ENCODE measurements at places on chromosomes 5 and 9. TPM values are rescaled to one million over a fixed set of nuclear protein-coding genes. Genes with fewer than 3 reads are reported as not detected.

DNA sequence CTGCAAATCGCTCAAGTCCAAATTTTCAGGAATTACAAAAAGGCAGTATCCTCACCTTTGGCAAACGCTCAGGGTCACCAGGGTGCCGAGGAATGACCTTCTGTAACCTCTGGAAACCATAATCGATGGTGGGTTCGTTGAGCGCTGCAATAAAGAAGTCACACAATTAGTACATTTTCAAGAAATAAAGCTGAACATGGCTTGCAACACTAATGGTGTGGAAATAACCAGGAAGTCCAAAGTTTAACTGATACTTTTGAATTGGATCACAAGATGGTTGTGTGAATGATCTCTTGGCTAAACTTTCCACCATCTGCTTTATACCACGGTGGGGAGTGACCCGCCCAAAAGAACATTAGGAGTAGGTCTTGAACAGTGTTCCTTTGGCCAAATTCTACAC lies 368.7 kb downstream of the EBF1 start:
- no peak for DNase-seq
- no peak overlapping the region for H3K4me3 ChIP-seq
- no peak overlapping the region for H3K27ac ChIP-seq
- no peaks in the 10 kb centered on the region for H3K36me3 ChIP-seq

- no peaks in the 10 kb centered on the region for H3K4me1 ChIP-seq
- no peak overlapping the region for H3K4me3 ChIP-seq
- H3K27me3 ChIP-seq, result no peaks in the 10 kb centered on the region
- DNase-seq, result peak; percentile 55
- H3K36me3 ChIP-seq, result no peaks in the 10 kb centered on the region
These were observed 281.3 kb downstream of the ARRDC3 start for GRCh38 chr5:91101600-91102379.

DNA sequence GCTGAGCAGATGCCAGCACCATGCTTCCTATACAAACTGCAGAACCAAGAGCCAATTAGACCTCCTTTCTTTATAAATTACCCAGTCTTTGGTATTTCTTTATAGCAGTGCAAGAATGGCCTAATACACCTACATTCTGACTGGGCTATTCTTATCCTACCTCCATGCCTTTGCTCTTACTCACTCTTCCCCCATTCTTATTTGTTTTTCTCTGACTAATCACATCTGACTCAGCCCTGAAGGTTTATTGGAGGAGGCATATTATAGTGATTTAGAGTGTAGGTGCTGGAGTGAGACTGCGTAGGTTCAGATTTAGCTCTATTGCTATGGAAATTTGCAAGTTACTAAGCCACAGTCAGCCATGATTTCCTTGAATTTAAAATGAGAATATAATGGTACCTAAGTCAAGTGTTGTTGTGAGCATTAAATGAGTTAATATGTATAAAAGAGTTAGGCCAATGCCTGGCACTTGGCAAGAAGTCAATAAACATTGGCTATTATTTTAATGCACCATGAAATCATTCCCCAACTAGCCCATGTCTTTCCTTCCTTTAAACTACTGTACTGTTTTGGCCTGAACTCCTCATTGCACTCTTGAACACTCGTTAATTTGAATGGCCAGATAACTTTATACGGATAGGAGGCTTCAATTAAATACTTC lies 531.2 kb upstream of the ZNF608 start:
- DNase-seq, result no peak
- no peak overlapping the region for H3K27ac ChIP-seq
- no peaks in the 10 kb centered on the region for H3K4me1 ChIP-seq
- H3K27me3 ChIP-seq, result no peaks in the 10 kb centered on the region
- H3K4me3 ChIP-seq, result no peak overlapping the region

The ARL10 gene
- total RNA-seq, result 15.0 TPM

DNA sequence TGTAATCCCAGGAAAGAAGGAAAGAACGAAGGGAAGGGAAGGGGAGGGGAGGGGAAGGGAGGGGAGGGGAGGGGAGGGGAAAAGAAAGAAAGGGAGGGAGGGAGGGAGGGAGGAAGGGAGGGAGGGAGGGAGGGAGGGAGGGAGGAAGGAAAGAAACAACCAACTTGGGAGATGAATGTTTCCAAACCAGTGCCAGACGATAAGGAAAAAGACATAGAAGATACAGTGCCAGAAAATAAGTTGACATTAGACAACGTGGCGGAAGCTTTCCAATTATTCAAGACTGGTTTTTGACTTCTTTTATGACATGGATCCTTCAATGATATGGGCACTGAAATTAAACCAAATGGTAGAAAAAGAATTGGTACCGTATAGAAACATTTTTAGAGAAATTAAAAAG lies 181.2 kb upstream of the POU5F2 start:
- no peaks in the 10 kb centered on the region for H3K27me3 ChIP-seq
- no peak overlapping the region for H3K4me3 ChIP-seq
- peaks cover 2% of the 10 kb centered on the region for H3K4me1 ChIP-seq
- no peak for DNase-seq

- H3K27me3 ChIP-seq, result no peaks in the 10 kb centered on the region
- DNase-seq, result no peak
- no peaks in the 10 kb centered on the region for H3K4me1 ChIP-seq
- no peaks in the 10 kb centered on the region for H3K36me3 ChIP-seq
These were observed 161.6 kb downstream of the KCTD16 start for GRCh38 chr5:144332265-144332664.

GRCh38 chr9:93296889-93297480 lies 113.0 kb downstream of the WNK2 start:
- peaks cover 14% of the 10 kb centered on the region for H3K4me1 ChIP-seq
- H3K4me3 ChIP-seq, result no peak overlapping the region
- no peaks in the 10 kb centered on the region for H3K36me3 ChIP-seq
- H3K27ac ChIP-seq, result peak overlapping the region; percentile 66
- no peak for DNase-seq

DNA sequence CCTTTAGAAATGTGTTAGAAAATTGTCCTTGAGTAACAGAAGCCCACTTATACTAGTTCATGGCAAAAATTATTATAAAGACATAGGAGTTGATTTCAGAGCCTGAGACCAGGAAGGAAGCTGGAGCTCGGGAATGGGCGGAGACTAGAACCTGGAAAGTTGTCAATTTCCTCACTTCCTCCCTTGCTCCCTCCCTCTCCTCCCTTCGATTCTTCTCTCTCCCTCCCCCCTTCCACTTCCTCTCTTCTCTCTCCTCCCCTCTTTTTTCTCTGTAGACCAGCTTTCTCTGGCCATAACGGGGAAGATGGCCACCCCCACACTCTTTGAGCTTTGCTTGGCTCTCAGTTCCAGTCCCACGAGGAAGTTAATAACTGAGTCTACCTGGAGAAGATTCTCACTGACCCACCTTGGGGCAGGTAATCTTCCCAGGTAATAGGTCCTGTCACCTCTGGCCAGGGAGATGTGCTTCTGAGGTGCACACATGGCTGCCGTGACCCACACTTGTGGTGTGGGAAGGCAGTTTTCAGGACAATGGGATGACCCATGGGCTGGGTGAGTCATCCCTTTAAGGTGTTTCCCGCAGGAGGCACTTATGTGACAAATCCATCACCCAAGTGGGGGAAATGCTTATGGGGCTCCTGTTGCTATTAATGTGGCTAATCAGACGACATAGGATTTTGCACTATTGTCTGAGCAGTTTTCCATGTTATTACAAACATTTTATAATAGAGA lies 78.7 kb downstream of the HSPA4 start:
- H3K27me3 ChIP-seq, result peaks cover 3% of the 10 kb centered on the region
- no peak overlapping the region for H3K4me3 ChIP-seq
- H3K36me3 ChIP-seq, result no peaks in the 10 kb centered on the region

GRCh38 chr5:41983284-41983683 lies 58.2 kb downstream of the FBXO4 start:
- peaks cover 25% of the 10 kb centered on the region for H3K27me3 ChIP-seq
- no peak overlapping the region for H3K27ac ChIP-seq
- peaks cover 9% of the 10 kb centered on the region for H3K36me3 ChIP-seq

DNA sequence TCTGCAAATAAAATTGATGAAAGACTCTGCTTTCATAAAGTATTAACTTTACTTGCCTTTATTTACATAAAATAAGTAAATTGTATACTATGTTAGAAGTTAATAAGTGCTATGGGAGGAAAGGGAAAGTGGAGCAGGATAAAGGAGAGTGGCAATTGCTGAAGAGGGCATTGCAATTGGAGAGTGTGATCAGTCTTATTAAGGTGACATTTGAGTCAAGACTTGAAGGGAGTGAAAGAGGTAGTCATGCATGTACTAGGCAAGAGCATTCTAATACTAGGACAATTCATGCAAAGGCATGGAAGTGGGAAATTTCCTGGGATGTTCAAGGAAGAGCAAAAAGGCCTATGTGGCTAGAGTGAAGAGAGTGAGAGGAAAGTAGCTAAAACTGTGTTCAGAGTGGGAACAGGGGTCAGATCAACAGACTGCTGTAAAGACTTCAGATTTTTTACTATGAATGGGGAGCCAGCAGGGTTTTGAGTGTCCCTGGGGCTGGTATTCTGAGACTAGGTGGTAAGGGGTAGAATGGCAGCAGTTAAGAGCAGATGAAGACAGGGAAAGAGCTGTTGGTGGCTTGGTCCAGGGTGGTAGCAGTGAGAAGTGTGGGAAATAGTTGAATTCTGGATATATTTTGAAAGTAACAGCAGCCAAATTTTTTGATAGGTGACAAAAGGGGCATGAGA lies 182.3 kb upstream of the RIOK2 start:
- H3K4me3 ChIP-seq, result no peak overlapping the region
- no peaks in the 10 kb centered on the region for H3K27me3 ChIP-seq
- DNase-seq, result no peak

The PCDHGA11 gene
- 0.10 TPM for total RNA-seq

The GABRB2 gene
- total RNA-seq, result not detected

The GABRP gene
- not detected for total RNA-seq

- H3K4me3 ChIP-seq, result no peak overlapping the region
- DNase-seq, result no peak
- no peaks in the 10 kb centered on the region for H3K36me3 ChIP-seq
- no peaks in the 10 kb centered on the region for H3K27me3 ChIP-seq
- peak overlapping the region; percentile 20 for H3K27ac ChIP-seq
- peaks cover 5% of the 10 kb centered on the region for H3K4me1 ChIP-seq
These were observed 28.4 kb upstream of the DUSP1 start for GRCh38 chr5:172799416-172799815.

The FBXL7 gene
- total RNA-seq, result not detected

- DNase-seq, result no peak
- peaks cover 68% of the 10 kb centered on the region for H3K36me3 ChIP-seq
- peaks cover 50% of the 10 kb centered on the region for H3K4me1 ChIP-seq
- H3K27ac ChIP-seq, result peak overlapping the region; percentile 41
These were observed 21.6 kb downstream of the MATR3 start for GRCh38 chr5:139315056-139315615.

DNA sequence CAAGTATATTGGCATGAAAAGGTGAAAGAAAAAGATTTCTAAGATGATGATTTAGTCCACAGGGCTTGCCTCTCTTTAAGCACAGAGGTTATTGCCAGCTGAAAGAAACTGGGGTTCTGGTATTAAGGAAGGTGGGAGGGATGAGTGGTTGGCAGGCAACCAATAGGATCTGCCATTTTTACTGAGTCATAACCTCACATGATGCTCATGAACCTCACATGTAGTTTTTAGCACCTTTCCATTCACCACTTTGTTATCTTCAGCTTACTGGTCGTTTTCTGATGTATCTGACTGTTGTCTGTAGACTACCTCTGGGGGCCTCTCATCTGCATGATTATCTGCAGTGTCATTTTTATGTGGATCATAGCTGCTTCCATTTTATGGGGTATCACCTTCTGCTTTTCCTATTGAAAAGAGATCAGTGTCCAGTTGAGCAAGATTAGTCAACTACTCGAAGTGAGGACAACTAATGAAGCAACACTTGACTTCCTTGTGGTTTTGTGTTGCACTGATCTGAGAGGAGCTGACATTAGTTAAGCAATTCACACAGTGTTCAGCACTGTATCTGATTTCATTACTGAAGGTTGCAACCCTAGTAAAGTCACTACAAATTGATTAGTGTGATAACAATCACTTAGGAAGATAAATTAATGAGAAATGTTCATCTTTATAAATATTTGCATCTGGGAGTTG lies 186.3 kb downstream of the SGCD start:
- H3K4me3 ChIP-seq, result no peak overlapping the region
- DNase-seq, result no peak
- H3K36me3 ChIP-seq, result no peaks in the 10 kb centered on the region
- peaks cover 14% of the 10 kb centered on the region for H3K27me3 ChIP-seq

GRCh38 chr9:112815868-112816267 lies 65.3 kb downstream of the SNX30 start:
- H3K4me1 ChIP-seq, result peaks cover 6% of the 10 kb centered on the region
- no peak overlapping the region for H3K27ac ChIP-seq
- peaks cover 5% of the 10 kb centered on the region for H3K36me3 ChIP-seq

DNA sequence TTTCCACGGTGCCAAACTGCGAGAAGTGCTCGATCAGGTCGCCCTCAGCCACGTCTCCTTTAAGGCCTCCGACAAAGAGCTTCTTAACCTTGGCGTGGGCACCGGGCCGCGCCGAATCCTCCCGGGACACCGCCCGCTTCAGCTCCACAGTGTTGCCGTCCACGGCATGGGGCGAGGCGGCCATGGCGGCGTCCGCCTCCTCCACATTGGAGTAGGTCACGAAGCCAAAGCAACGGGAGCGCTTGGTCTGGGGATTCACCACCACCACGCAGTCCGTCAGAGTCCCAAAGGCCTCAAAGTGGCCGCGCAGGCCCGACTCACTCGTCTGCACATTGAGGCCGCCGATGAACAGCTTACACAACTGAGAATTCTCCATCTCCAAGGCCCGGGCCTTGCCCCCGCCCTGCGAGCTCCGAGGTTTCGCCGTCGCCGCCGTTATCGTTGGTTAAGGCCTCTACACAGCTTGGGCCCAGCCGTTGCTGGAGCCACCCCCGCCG lies 424 bp downstream of the HNRNPA0 start:
- H3K4me1 ChIP-seq, result peaks cover 45% of the 10 kb centered on the region
- H3K4me3 ChIP-seq, result peak overlapping the region; percentile 97
- H3K27me3 ChIP-seq, result no peaks in the 10 kb centered on the region
- peak overlapping the region; percentile 100 for H3K27ac ChIP-seq
- DNase-seq, result no peak

- DNase-seq, result no peak
- H3K27me3 ChIP-seq, result no peaks in the 10 kb centered on the region
- no peaks in the 10 kb centered on the region for H3K36me3 ChIP-seq
These were observed 777.4 kb upstream of the CHD1 start for GRCh38 chr5:99706160-99706559.

The MLANA gene
- total RNA-seq, result not detected

GRCh38 chr9:33229359-33230114 lies 10.4 kb upstream of the SPINK4 start:
- peaks cover 12% of the 10 kb centered on the region for H3K4me1 ChIP-seq
- no peak overlapping the region for H3K4me3 ChIP-seq
- DNase-seq, result no peak
- no peaks in the 10 kb centered on the region for H3K27me3 ChIP-seq

DNA sequence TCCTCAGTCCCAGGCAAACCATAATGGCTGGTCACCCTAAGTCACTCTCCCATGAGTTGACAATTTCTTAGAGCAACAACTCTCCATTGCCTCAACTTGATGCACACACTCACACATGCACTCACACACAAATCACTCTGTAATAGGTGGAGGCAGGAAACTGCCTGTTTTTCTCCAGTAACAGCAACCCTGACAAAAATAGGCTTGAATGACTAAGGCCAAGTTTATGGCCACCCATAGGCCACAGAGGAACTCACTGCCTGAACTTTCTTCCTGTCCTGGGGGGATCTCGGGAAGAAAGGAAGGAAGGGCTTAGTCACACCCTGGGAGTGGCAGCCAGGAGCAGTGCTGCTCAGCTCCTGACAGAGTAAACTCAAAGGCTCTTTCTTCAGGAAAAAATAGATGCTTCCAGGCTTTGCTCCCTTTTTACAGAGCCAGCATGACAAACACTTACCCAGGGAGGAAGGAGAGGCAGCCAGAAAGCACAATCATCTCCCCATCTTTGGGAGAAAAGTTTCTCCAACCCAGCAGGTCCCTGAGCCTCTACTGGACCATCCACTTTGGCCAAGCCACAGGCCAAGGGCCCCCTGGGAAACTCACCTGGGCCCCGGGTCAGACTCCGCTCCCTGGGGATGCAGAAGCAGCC lies 368 bp downstream of the SH3TC2 start:
- H3K27ac ChIP-seq, result no peak overlapping the region
- H3K27me3 ChIP-seq, result peaks cover 7% of the 10 kb centered on the region
- H3K4me1 ChIP-seq, result no peaks in the 10 kb centered on the region
- no peak overlapping the region for H3K4me3 ChIP-seq

The PCDH12 gene
- total RNA-seq, result not detected

All from naive thymus-derived CD8-positive, alpha-beta T cell (primary cell).